T-cell (primary cell): ENCODE measurements at places on chromosomes 11 and 22.

DNA sequence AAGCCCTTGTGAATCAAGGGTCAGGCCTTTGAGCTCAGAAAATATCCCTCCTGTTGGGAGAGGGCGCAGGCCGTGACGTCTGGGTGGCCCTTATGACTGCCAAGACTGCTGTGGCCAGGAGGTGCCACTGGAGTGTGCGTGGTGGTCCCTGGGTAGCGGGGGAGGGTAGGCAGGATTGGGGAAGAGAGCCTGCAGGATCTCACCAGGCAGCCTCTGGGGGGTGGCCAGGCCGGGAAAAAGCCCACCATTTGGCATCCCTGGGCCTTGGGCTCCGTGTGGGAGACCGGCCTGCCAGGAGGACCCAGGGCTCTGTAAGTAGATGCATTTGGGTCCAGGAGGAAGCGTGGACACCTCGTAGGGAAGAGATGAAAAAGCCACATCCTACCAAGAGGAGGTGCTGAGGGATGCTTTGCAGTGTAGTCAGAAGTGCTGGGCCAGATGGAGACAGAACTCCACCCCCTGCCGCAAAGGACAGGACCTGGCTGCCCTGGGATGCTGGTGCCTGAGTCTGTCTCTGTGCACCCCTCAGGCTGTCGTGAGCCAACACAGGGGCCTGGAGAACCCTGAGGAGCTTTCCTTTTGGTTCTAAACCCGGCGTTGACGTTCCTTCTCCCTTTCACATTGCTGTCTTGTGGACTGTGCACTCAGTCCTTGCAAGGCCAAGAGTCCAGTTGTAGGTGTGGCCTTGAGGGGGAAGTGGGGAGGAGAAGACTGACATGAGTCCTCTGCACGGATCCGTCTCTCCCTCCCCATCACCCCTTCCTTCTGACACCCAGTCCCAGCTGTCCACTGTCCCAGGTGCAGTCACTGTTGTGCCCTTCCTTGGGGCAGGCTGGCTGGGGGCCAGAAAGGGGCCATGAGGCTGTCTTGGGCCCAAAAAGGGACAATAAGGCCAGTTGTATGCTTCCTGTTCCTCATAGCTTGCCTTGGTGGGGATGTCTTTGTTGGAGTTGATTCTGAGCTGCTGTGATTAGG, 12.7 kb upstream of the MIEF1 start:
- H3K27ac ChIP-seq = no peak overlapping the region
- no peaks in the 10 kb centered on the region for H3K4me1 ChIP-seq
- H3K27me3 ChIP-seq = peaks cover 25% of the 10 kb centered on the region
- H3K36me3 ChIP-seq = no peaks in the 10 kb centered on the region

GRCh38 chr11:79413268-79413667, 27.6 kb downstream of the TENM4 start:
- no peak for DNase-seq
- H3K27ac ChIP-seq = no peak overlapping the region
- no peaks in the 10 kb centered on the region for H3K27me3 ChIP-seq
- H3K36me3 ChIP-seq = no peaks in the 10 kb centered on the region

DNA sequence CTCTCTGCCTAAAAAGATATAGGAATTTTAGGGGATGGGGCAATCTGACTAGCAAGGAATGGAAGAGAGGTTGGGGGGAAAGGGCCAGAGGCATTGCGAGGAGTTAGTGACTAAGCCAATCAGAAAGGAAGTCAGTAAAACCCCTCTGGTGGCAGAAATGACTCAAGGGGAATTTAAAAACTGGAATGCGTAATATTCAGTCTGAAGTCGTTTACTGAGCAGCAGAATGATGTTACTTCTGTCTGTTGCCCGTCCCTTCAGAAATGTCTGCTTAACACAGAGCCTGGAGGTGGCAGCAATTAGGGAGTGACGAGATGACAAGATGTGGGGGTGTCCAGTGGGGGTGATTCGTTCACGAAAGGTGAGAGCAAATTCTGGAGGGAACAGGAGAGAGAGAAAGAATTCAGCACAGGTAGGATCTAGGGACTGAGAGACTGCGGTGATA, 107.7 kb upstream of the CLMP start:
- H3K27me3 ChIP-seq = no peaks in the 10 kb centered on the region
- H3K36me3 ChIP-seq = no peaks in the 10 kb centered on the region

DNA sequence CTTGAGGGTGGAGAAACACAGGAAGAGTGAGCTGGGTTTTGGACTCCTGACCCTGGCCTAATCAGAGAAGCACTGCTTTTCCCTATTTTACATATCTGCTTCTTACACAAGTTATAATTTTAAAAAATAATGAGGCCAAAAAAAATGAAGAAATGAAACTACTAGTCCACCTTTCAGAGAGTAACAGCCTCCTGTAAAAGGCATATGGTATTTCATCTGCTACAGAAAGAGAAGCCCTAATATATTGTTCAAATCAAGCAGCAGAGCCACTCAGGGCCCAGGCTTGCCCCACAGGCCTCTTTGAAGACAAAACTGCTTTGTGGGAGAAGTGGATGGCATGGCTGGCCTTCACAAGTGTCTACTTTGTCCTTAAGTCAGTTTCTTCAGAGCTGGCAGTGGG, 10.0 kb downstream of the DIXDC1 start:
- no peak for DNase-seq
- peaks cover 7% of the 10 kb centered on the region for H3K4me1 ChIP-seq
- H3K27ac ChIP-seq = no peak overlapping the region
- H3K27me3 ChIP-seq = no peaks in the 10 kb centered on the region

- peaks cover under 1% of the 10 kb centered on the region for H3K36me3 ChIP-seq
- no peak overlapping the region for H3K4me3 ChIP-seq
- no peak overlapping the region for H3K27ac ChIP-seq
- DNase-seq = peak; percentile 80
Measured at GRCh38 chr11:1568441-1568911, 3.6 kb downstream of the DUSP8 start.

GRCh38 chr11:102014756-102015155, 32.5 kb upstream of the CFAP300 start:
- H3K36me3 ChIP-seq = no peaks in the 10 kb centered on the region
- peaks cover 14% of the 10 kb centered on the region for H3K27me3 ChIP-seq
- no peak overlapping the region for H3K4me3 ChIP-seq
